ENCODE measurements at places on chromosomes 4 and X. TPM values are rescaled to one million over a fixed set of nuclear protein-coding genes. Genes with fewer than 3 reads are reported as not detected.
A peak's percentile ranks its signal among the peaks of the same experiment; 100 is the strongest.

DNA sequence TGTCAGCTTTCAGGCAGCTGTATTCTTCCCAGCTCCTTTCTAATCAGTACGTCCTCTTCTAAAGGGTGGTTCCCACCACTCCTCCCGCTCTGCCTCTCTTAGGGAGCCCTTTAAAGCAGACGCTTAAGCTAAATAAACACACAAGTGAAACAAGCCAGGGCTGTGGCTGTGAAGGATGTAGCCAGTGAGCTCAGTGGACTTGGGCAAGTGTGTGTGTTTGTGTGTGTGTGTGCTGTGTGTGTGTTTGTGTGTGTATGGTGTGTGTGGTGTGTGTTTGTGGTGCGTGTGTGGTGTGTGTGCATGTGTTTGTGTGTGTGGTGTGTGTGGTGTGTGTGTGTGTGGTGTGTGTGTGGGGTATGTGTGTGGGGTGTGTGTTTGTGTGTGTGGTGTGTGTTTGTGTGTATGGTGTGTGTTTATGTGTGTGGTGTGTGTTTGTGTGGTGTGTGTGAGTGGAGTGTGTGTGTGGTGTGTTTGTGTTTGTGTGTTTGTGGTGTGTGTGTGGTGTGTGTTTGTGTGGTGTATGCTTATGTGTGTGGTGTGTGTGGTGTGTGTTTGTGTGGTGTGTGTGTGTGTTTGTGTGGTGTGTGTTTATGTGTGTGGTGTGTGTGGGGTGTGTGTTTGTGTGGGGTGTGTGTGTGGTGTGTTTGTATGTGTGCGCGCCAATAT lies 283.3 kb downstream of the PTTG2 start:
- DNase-seq: no peak

DNA sequence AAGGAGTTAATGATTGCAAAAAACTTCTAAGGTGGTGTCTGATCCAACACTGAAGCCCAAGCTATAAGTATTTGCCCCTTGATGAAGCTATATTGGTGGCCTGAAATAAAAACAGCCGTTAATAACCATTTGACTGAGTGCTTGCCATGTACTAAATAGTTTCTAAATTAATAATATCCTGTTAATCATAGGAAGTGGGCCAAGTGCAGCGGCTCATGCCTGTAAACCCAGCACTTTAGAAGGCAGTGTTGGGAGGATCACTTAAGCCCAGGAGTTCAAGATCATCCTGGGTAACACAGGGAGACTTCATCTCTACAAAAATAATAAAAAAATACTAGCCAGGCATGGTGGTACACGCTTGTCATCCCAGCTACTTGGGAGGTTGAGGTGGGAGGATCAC lies 8.3 kb downstream of the NDP start:
- DNase-seq: no peak

DNA sequence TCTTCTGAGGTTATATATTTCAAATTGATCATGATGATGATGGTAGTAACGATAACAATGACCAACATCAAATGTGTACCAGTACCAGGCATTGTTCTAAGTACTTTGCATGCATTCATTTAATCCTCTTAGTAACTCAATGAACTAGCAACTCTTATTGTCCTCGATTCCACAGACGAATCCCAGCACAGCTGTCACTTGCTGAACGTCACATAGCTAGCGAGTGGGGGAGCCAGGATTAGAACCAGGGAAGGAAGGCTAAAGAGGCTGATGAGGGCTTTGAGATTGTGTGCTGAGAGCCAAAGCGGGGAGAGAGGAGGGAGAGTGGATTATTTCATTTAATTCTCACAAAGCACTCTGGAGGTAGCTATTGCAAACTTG lies 103.6 kb downstream of the PHOX2B start:
- no peak for DNase-seq

DNA sequence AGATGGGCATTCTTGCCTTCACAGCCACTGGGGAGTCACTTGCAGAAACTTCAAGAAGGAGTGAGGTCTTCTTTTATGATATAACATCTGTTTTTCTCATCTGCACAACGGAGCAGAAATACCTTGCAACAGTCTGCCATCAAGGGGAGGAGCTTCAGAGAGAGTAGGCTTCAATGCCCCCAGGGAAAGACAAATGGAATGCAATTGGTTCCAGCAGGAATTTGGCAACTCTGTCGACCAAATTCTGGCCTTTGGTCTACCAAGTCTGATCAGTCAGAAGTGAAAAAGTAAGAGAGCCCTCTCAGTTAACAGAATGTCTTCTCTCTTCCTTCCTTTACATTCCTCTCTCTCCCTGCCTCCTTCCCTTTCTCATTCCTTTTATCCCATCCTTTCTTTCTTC lies 229.3 kb downstream of the IDS start:
- DNase-seq: no peak

GRCh38 chr4:83153417-83153816 lies 38.9 kb upstream of the PLAC8 start:
- peak; percentile 24 for DNase-seq

GRCh38 chr4:181254771-181255170 lies 988.4 kb upstream of the TENM3 start:
- DNase-seq: no peak

GRCh38 chrX:4935401-4935800 lies 1222.0 kb upstream of the PRKX start:
- no peak for DNase-seq

GRCh38 chr4:140756319-140757231 lies at the start of gene TBC1D9:
Gene TBC1D9 (minus strand): TSS chr4:140756385. CDS start chr4:140756045, 340 bp downstream.
- DNase-seq: no peak

- no peak for DNase-seq
Measured at GRCh38 chr4:52694936-52695335, 35.8 kb upstream of the USP46 start.

DNA sequence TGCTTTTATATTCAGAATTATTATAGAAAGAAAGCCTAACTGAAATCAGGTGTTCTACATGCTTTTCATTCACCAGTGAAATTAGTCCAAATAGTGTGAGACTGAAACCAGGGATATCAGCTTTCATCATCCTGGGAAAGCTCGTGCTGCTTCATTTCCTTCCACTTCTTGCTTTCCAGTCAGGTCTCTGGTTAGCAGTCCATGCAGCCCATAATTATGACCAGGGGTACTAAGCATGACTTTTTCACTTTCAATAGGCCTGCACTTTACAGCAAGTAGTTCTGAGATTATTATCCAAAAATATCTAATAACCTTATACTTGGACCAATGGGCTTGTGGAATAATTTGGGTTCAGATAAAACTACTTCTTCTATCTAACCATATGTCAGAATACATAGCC lies 673.2 kb upstream of the MAGEB2 start:
- DNase-seq: no peak

- DNase-seq: no peak
Measured at GRCh38 chr4:7328913-7329638, 105.7 kb downstream of the PSAPL1 start.

DNA sequence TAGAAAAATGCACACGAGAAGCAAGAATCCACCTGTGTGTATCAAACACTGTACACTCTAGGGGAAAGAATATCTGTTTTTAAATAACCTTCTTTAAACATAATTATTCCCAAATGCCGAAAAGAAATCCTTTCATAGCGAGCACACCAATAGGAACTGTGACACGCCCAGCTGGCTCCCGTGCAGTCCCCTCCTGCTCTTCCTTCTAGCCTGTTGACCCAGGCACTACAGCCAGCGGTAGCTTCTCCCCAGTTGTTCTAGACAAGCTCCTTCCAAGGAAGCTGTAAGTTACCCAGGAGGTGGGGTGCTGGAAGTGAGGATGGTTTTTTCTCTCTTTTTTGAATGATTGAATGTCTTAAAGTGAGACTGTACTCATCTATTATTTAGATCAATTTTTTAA lies 19.5 kb upstream of the NOCT start:
- no peak for DNase-seq

DNA sequence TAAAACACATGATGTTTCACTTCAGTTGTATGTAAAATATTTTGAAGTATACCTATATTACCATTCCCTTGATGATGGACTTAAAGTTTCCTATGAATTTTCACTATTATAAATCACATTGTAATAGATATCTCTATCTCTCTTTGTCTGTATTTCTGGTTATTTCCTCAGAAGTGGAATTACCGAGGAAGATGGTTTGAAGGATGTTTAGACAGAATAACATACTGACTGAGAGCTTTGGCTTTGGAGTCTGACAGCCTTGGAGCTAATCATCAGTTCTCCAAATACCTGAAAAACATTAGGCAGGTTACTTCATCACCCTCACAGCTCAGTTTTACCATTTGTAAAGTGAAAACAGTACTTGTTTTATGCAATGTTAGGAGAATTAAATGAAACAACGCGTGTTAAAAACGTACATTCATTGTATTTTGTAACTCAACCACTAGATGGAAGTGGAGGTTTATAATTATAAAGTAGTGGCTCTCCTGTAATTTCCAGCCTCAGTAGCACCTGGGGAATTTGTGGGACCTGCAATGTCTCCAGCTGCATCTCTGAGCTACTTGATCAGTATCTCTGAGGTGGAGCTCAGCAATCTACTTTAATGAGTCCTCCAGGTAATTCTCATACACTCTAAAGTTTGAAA lies 14.3 kb downstream of the JCHAIN start:
- DNase-seq: peak; percentile 4

- DNase-seq: no peak
Measured at GRCh38 chrX:123432361-123433150, 248.5 kb downstream of the GRIA3 start.

GRCh38 chr4:8882239-8882638 lies 10.6 kb upstream of the HMX1 start:
- no peak for DNase-seq

DNA sequence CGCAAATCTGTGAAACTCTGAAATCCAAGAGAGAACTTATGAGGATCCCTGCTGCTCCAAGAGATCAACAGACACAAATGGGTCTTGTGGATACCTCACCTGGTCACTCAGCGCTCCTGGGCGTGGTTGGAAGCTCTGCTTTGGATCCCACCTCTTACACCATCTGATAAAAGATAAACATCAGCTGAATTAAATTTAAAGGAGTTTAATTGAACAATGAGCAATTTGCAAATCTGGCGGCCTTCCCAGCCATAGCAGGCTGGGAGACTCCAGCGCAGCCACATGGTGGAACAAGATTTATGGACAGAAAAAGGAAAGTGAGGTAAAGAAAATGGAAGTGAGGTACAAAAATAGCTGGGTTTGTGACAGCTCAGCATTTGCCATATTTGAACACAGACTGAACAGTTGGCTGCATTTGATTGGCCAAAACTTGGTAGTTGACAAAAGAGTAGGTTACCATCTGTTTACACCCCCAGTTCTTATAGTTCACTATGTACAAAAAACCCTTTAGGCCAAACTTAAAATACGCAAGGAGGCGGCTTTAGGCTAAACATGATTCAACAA lies 437.3 kb upstream of the NDST3 start:
- no peak for DNase-seq

DNA sequence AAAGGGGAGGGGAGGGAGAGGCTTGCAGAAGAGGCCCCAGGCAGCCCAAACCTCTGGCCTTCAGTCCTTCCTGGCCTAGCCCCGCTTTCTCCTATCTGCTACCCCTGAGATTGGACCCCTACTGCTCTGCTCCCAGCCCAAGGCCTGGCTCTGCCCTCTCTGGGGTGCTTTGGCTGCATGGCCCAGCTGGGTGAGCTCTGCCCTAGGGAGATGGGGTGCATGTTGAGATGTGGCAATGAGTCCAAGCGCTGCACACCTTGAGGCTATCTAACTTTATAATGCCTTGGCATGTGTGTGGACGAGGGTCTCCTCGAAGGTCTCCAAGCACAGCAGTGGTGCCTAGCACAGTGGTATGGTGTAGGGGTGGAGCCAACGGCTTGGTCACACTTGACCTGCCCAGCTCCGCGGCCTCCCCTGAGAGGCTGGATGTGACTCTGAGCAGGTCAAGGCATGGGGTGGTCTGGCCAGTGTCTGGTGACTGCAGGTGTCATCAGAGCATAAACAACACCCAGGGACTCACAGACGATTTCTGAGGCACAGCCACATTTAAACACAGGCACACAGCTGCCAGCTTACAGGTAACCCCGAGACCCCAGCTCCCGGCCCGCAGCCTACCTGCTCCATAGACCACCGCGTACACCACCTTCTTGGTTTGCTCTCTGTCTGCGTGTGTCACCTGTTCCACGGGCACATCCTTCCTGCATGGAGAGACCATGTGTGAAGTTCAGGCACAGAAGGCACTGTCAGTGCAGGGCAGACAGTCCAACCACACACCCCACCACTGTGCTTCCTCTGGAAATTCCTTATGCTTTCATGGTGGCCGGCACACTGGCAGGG lies 36.3 kb downstream of the NAT8L start:
- DNase-seq: no peak

DNA sequence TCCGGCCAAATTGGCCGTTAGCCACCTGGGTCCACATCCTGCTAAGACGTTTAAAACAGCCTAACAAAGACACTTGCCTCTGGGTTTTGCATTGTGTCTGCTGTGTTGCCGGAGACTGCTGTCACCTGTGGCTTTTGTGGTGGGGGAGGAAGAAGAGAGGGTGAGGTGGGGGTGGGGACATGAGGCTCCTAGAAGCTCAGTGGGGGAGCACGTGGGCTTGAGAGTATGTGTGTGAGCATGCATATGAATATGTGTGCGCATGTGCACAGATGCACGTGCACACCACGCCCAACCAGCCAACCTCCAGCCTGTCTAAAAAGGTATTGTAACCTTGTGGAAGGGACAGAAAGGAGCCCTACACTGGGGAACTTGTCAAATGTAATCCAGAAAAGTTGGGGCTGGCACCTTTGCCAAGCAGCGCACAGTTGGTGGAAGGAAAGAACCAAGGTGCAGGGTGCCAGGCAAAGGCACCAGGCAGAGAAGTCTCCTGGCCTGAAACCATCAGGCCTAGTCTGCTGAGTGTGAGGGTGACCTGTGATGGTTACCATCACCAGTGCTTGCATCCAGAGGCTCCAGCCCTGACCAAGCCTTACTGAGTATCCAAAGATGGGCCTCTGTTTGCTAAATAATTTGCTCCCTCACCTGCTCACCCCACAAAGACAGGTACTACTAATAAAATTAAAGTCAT lies 10.1 kb upstream of the SASH3 start:
- peak; percentile 89 for DNase-seq

Gene CFI
- total RNA-seq: not detected

Gene TMEM271
- total RNA-seq: not detected

Gene TRIM2
- 3.4 TPM for total RNA-seq

Gene FAM184B
- not detected for total RNA-seq

Gene OTUD6A
- not detected for total RNA-seq

Gene XAGE3
- total RNA-seq: not detected

Gene DRD5
- total RNA-seq: not detected

Gene ADH7
- total RNA-seq: not detected

Gene ZMYM3
- 17.6 TPM for total RNA-seq

Gene ARAP2
- 63.4 TPM for total RNA-seq

Gene KCNIP4
- not detected for total RNA-seq

Gene EGF
- total RNA-seq: not detected

Data from CD4-positive, alpha-beta T cell (primary cell).